Hematopoietic multipotent progenitor cell (in vitro differentiated cells): ENCODE measurements at places on chromosomes 5 and 9. TPM values are rescaled to one million over a fixed set of nuclear protein-coding genes. Genes with fewer than 3 reads are reported as not detected.
A peak's percentile ranks its signal among the peaks of the same experiment; 100 is the strongest.

DNA sequence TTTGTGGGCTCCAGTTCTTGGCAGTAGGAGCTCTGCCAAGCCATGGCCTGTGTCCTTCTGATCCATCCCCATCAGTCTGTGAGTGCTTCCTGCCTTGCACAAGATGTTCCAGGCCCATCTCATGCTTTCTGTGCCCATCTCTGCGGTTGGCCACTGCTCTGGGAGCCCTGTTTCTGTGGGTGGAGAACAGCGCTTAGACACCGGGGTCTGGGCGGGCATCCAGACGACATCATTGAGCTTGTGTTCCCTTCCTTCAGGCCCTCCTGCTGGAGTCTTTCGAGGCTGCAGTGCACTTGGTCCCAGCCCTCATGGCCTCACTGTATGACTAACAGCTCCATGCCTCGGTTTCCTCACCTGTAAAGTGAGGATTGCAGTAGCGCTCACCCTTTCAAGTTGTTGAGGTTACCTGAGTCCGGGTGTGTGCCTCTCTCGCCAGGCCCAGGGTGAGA is 14.9 kb upstream of the CARD19 start:
- DNase-seq, result no peak

GRCh38 chr9:7033076-7034045 is 275.6 kb downstream of the KDM4C start:
- DNase-seq, result peak; percentile 4

DNA sequence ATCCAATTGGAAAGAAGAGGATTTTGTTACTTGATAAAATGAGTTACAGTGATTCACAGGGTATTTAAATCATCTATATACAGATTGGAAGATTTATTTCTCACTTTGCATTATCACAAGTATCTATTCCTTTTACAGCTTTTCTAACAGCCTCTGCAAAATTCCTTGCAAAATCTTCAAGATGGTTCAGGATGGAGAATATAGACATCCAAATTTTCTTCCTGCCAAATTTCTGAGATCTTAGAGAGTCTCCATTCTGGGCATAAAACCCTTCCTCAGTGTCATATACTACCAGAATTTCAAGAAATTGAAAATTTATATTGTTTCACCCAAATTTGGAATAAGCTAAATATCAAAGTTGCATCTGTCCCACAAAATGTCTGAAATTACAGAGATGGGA is 259.1 kb upstream of the FAM174A start:
- DNase-seq, result no peak

GRCh38 chr9:109496218-109496617 is 1.9 kb downstream of the PTPN3 start:
- no peak for DNase-seq

DNA sequence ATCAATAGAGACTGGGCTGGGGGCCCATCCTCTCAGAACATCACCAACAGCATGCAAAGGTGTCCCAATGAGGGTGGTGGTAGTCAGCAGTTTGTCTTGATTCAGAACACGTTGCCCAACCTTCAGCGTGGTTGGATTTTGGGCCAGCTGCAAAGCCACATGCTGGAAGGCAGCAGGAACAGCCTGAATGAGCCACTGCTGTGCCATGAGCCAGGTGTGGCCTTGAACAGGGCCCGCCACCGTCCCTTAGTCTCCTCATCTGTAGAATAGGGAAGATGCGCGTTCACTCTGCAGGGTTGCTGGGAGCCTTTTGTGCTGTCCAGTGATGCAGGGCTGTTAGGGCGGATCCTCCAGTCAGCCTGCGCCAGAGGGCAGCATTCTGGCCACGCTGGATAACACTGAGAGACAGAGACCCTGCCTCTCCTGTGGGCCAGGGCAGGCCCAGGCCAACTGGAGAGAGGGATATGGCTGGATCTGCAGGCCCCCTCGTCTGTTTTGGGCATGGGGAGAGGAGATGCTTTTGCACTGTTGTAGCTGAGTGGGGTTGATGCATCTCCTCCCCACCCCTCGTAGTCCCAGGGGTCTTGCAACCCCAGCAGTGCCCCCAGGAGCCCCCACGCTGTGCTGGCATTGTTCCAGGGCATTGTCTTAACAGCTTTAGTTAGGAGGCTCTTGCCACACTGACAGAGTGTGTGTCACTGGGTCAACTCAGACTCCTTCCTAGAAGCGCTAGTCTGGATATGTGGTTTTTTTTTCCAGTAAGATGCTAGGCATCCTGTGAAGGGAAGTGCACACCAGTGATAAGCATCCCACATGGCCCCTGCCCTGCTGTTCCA is 42.1 kb downstream of the SLC46A2 start:
- DNase-seq, result no peak

GRCh38 chr9:6960777-6961176 is 203.0 kb downstream of the KDM4C start:
- no peak for DNase-seq

DNA sequence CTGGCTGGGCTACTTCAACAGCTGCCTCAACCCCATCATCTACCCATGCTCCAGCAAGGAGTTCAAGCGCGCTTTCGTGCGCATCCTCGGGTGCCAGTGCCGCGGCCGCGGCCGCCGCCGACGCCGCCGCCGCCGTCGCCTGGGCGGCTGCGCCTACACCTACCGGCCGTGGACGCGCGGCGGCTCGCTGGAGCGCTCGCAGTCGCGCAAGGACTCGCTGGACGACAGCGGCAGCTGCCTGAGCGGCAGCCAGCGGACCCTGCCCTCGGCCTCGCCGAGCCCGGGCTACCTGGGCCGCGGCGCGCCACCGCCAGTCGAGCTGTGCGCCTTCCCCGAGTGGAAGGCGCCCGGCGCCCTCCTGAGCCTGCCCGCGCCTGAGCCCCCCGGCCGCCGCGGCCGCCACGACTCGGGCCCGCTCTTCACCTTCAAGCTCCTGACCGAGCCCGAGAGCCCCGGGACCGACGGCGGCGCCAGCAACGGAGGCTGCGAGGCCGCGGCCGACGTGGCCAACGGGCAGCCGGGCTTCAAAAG is 36.9 kb upstream of the TTC1 start:
- no peak for DNase-seq

The FNBP1 gene
- 67.9 TPM for total RNA-seq
